ENCODE measurements at places on chromosomes 16 and 17.

- no peak for DNase-seq
Observed at GRCh38 chr17:28521311-28522085, 15.3 kb downstream of the FOXN1 start.

DNA sequence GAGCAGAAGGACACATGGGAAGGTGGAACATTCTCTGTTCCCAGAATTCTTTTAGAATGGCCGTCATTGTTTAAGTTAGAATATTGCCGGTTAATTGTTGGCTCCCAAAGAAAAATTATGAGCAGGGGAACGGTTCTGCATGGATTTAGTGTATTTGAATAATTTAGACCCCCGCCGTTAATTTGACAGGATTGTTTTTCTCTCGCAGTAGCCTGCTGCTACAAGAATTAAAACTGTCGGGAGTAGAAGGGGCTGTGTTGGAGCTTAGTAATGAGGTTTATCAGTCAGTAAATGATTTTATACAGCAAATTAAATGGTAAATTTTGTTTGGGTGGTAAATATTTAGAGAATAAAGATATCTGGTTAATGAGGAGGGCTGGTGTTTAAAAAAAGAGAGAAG lies 431.2 kb upstream of the DYNLRB2 start:
- DNase-seq: no peak

DNA sequence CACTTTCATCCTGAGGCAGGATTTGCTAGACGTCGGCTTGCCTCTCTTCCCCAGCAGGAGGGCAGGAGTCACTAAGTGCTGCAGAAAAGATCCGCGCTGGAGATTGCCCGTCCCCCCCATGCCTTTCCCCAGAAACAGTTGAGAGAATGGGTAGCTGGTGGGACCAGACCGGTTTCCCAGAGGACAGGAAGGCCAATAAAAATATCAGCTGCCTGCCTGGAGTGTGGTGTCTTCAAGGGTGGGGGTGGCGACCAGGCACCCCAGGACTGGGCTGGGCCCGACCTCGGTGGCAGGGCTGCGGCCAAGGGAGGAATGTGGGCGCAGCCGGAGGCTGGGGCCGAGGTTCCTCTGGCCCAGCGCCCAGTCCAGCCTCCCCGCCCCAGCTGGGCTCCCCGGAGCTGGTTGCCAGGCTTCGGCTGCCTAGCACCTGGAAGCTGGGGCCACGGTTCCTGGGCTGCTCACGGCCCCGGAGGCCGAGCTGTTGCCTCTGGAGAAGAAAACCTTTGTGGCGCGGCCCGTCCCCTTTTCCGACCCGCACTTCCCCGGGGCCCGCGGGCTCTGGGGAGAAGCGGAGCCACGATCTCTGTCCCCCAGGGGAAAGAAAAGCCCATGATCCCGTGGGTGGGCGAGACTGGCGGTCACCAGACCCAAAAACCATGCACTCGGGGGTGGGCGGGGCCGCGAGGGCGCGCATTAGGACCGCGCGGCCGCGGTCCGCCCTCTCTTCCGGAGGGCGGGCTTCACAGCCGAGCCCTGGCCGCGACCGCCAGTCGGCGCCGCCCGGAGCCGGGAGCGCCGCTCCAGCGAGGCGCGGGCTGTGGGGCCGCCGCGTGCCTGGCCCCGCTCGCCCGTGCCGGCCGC lies at the start of gene TRAF4:
Gene TRAF4, plus strand, starts transcription at position 769 of the 861 bp plus-strand sequence. CDS start 102 bp downstream, outside the sequence.
- peak; percentile 80 for DNase-seq

- DNase-seq: no peak
Observed at GRCh38 chr17:59783221-59784047, 76.0 kb downstream of the VMP1 start.

All from NCI-H146 (cell line).